ENCODE measurements at places on chromosomes 5 and 9. TPM values are rescaled to one million over a fixed set of nuclear protein-coding genes. Genes with fewer than 3 reads are reported as not detected.

The RNF14 gene
- total RNA-seq = 19.0 TPM

The SPATA31D4 gene
- total RNA-seq = not detected

The GAPVD1 gene
- total RNA-seq = 34.6 TPM

The PITX1 gene
- not detected for total RNA-seq

The IL6ST gene
- total RNA-seq = 11.3 TPM

The LVRN gene
- 0.39 TPM for total RNA-seq

The SLC44A1 gene
- 74.4 TPM for total RNA-seq

The CARD6 gene
- total RNA-seq = 0.23 TPM

The IL3 gene
- total RNA-seq = not detected

The HACD4 gene
- 2.2 TPM for total RNA-seq

The ZDHHC11 gene
- 21.8 TPM for total RNA-seq

The PHF24 gene
- total RNA-seq = 0.14 TPM

The LAMC3 gene
- total RNA-seq = 19.2 TPM

The LHX6 gene
- 1.0 TPM for total RNA-seq

The C7 gene
- total RNA-seq = not detected

The INSL4 gene
- total RNA-seq = not detected

The RASGRF2 gene
- 15.0 TPM for total RNA-seq

The NKD2 gene
- 7.3 TPM for total RNA-seq

The ALDH1A1 gene
- total RNA-seq = 3.4 TPM

The IL9 gene
- not detected for total RNA-seq

The FCHO2 gene
- 8.4 TPM for total RNA-seq

The F2RL1 gene
- total RNA-seq = 27.1 TPM

The SHB gene
- 14.0 TPM for total RNA-seq

The PAEP gene
- total RNA-seq = not detected

The CCNJL gene
- total RNA-seq = 29.2 TPM

The TMC1 gene
- total RNA-seq = 0.54 TPM

The SPINK13 gene
- total RNA-seq = not detected

The TSSK1B gene
- 0.52 TPM for total RNA-seq

The SEMA6A gene
- 355 TPM for total RNA-seq

The PRR7 gene
- total RNA-seq = 9.7 TPM

The ASS1 gene
- 98.1 TPM for total RNA-seq

The OTP gene
- not detected for total RNA-seq

The PLPP7 gene
- 4.4 TPM for total RNA-seq

The MACROH2A1 gene
- total RNA-seq = 81.6 TPM

The SLC36A1 gene
- total RNA-seq = 8.2 TPM

The QRFP gene
- total RNA-seq = not detected

The CDO1 gene
- 21.2 TPM for total RNA-seq

The ADAMTS2 gene
- 6.4 TPM for total RNA-seq

The DIPK1B gene
- 60.0 TPM for total RNA-seq

The EDIL3 gene
- 59.9 TPM for total RNA-seq

The SLC34A3 gene
- not detected for total RNA-seq

The CTSV gene
- total RNA-seq = 59.1 TPM

The PRRC2B gene
- 193 TPM for total RNA-seq

The C9 gene
- not detected for total RNA-seq

The NOXA1 gene
- total RNA-seq = 0.59 TPM

The GADD45G gene
- 15.8 TPM for total RNA-seq

The ZNF483 gene
- total RNA-seq = 84.5 TPM

The KLHL9 gene
- total RNA-seq = 22.1 TPM

The FOXD4 gene
- total RNA-seq = 0.31 TPM

The NTNG2 gene
- 0.39 TPM for total RNA-seq

The PCDHB10 gene
- 0.89 TPM for total RNA-seq

The GFI1B gene
- total RNA-seq = 1.0 TPM

The ESM1 gene
- not detected for total RNA-seq

The SLC23A1 gene
- not detected for total RNA-seq

The FOXD4L6 gene
- 0.21 TPM for total RNA-seq

The NEUROG1 gene
- total RNA-seq = not detected

The ELOVL7 gene
- total RNA-seq = 7.0 TPM
